ENCODE measurements at places on chromosomes 16 and 17. TPM values are rescaled to one million over a fixed set of nuclear protein-coding genes. Genes with fewer than 3 reads are reported as not detected.
A peak's percentile ranks its signal among the peaks of the same experiment; 100 is the strongest.

The NAGS gene
- 0.78 TPM for total RNA-seq

- DNase-seq = no peak
Observed at GRCh38 chr17:55426851-55427586, 5.4 kb upstream of the MMD start.

DNA sequence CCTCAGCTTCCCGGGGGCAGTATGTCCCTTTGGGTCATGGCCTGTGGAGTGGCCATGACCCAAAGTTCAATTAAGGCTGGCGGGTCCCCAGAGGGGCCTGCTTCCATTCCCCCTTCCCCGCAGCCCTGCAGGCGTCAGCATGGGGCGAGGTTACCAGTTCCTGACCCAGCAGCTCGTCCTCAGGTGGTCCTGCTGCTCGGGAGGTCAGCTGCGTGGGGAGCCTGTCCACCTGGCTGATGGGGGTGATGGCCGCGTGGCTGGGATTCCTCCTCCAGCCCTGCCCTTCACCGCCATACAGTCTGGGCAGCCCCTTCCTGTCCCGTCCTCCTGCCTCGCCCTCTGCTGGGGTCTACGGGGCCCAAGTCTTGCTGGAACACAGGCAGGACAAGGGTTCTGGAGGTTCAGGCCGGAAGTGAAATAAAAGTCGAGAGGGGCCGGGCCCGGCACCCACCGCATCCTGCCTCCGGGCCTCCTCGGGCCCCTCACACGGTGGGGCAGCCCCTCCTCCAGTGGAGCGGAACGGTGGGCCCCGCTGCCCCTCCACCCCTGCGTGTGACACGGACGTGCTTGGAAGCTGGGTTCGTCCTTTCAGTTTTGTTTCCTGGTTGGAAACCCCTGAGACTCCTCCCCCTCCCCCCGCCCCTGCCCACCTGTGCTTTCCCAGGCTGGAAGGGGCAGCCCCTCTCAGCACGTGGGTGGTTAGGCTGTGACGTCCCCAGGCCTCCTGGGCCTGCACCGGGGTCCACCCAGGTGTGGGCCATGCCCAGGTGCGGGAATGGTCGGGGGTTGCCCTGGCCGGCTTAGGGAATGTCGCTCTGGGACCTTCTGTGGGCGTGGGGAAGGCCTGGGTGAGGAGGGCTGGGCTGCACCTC lies 6.8 kb downstream of the UBALD2 start:
- peak; percentile 90 for DNase-seq

DNA sequence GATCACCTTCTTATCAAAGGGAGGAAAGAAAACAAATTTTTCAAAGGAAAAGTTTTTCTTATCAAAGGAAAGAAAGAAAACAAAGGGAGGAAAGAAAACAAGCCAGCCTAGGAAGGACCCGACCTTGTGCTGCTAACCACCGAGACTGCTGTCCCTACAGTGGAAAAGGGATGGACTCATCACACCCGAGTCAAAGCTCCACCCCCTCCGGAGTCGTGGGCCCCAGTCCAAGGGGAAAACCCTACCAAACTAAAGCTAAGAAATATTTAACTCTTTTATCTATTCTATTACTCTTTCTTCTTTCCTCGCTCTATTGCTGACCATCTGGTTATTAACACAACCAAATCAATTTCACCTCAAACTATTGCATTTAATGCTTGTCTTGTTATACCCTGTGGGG lies 6.1 kb upstream of the ENDOV start:
- no peak for DNase-seq

GRCh38 chr16:55478827-55479429 lies at the start of gene MMP2:
Gene MMP2, plus strand, starts transcription at chr16:55479198. Its CDS starts 282 bp downstream, at chr16:55479480.
- DNase-seq = no peak

GRCh38 chr17:66466840-66467367 lies 164.5 kb downstream of the PRKCA start:
- peak; percentile 40 for DNase-seq

DNA sequence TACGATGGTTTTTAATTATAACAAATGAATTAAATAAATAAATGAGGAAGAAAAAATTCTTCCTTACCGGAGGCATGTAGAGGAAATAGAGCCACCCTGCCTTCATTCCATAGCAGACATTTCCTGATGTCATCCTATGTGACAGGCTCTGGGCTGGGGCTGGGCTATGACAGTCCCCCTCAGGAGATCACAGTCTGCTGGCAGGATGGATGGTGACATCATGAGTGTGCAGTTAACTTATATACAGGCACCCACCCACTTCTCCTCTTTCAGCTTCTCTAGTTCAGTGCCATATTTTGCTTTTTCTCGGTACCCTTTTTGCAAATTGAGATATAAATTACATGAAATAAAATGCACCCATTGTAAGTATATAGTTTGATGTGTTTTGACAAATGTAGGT lies 6.4 kb upstream of the CMTM3 start:
- peak; percentile 64 for DNase-seq
